ENCODE measurements at places on chromosomes 5 and 9.

- no peak for DNase-seq
Observed at GRCh38 chr9:136765041-136765440, 723 bp upstream of the LCN15 start.

DNA sequence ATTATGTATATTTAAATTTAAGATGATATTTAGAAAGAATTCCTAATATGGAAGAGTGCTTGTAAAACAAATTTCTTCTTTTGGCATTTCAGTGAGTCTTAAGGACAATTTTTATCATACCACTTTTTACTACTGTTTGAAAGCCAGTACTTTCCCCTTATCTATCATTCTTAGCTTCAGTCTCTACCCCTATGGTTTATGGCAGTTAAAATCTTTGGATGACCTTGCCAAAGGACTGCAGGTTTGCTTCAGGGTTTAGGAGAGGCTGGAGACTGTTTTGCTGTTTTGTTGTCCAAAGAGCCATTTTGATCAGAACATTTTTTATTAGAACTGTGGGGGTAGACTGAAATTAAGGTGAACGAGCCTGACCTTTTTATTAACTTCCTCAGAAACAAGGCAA, 30.8 kb downstream of the SLC38A9 start:
- no peak for DNase-seq

DNA sequence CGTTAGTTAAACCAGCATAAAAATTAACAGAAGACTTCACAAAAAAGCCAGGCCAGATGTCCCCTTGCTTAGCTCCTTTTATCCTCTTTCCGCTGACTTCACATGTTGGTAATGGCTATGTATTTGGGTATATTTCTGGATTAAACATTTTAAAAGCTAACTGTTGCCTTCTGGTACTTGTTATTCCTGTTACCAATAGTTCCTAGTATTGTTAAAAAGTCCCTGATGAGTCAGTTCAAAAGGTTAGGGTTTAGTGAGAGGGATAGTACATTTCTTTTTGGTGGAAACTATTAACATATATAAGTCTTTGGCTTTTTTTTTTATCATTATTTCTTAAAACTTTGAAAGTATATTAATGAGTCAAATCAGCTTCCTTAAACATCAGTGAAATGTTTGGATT, 103.2 kb upstream of the ELL2 start:
- no peak for DNase-seq

DNA sequence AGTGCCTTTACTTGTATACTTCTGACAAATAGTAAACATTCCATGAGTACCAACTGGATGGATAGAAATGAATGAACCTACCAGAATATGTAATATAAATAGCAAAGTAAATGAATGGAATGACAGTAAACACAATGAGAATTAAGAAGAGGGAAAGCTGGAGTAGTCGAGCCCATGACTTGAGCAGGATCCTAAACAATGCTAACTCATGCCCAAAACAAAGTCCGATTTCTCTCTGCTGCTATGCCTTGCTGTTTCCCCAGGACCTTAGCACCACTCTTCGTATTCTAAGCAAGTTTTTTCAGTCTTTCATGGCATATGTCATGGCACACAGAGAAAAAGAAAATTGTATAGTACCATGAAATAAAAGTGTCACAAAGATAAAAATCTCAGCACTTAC, 1.8 kb downstream of the XPA start:
- DNase-seq, result no peak
